ENCODE measurements at places on chromosomes 16 and 17.

DNA sequence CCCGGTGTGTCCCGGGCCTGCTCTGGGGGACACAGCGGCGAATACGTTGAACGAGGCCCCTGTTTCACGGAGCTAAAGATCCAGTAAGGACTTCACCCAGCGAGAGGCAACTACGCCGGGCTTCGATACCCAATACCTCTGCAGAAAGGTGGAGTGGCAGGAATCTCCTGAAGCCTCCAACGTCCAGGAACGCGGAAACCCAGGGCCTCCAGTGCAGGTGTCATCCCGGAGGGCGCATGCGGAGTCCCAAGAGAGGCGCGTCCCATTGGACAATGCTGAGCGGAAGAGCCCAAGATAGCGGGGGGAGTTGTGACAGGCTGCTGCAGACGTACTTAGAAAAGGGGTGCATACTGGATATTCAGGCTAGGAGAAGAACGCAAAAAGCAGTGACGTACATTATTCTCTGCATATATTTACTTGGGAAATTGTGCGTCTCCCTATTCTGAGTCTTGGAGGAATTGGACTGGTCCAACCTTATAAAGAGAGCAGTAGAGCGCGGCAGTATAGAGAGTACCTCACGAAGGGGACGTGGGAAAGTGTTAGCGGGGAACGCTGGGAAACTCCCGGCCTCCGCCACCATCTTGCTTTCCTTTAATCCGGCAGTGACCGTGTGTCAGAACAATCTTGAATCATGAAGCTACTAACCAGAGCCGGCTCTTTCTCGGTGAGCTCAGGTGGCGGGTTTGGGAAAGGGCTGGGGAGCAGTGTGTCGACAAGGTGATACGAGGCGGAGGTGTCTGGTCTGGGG is at the start of gene UQCRC2:
Gene UQCRC2, plus strand, starts transcription at position 569 of the 748 bp plus-strand sequence. Its CDS starts 63 bp downstream, at position 632.
- DNase-seq, result peak; percentile 83

DNA sequence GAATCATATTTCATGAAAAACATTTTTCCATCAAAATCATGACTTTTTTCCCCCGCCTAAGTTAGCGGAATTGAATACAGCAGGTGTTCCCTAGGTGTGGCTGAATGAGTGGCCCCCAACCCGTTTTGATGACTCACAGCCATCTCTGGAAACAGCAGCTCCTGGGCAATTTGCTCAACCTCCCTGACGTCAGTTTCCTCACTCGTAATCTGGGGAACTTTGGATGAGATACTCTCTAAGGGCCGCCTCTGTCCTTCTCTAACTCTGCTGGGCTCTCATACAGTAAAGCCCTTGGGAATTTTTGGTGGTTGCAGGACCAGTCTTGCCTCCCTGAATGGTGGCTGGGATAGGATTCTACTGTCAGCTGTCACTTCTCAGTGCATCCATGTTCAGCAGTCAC is 11.6 kb upstream of the NTN1 start:
- DNase-seq, result no peak

- DNase-seq, result no peak
Observed at GRCh38 chr17:66430846-66431795, 128.7 kb downstream of the PRKCA start.

GRCh38 chr16:48049847-48050246 is 105.9 kb downstream of the ABCC12 start:
- DNase-seq, result no peak

- DNase-seq, result no peak
Observed at GRCh38 chr16:7321661-7322060, 11.0 kb upstream of the RBFOX1 start.

DNA sequence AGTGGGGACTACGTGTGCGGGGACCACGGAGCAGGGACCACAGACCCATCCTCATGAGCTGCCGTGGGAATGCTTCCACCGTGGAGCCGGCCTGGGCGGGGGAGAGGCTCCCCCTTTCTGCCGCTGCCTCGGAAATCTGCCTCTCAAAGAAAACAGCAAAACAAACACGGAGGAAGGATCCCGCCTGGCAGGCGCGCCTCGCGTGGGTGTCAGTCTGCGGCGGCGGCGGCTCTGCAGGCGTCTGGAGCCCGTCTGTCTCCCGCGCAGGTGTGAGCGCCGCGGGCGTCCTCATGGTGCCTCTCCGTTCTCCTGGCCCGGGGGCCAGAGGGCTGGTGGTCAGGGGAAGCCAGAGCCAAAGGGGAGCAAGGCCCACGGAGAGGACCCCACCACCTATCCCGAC is 27.5 kb downstream of the GSE1 start:
- no peak for DNase-seq

DNA sequence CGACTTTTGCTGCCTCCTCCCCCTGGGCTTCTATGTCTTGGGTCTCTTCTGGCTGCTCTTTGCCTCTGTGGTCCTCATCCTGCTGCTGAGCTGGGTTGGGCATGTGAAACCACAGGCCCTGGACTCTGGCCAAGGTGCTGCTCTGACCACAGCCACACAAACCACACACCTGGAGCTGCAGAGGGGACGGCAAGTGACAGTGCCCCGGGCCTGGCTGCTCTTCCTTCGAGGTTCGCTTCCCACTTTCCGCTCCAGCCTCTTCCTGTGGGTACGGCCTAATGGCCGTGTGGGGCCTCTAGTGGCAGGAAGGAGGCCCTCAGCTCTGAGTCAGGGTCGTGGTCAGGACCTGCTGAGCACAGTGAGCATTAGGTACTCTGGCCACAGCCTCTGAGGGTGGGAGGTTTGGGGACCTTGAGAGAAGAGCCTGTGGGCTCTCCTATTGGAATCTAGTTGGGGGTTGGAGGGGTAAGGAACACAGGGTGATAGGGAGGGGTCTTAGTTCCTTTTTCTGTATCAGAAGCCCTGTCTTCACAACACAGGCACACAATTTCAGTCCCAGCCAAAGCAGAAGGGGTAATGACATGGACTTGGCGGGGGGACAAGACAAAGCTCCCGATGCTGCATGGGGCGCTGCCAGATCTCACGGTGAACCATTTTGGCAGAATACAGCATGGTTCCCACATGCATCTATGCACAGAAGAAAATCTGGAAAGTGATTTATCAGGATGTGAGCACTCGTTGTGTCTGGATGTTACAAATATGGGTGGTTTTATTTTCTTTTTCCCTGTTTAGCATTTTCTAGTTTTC is 2.3 kb downstream of the GP1BA start:
- DNase-seq, result no peak

DNA sequence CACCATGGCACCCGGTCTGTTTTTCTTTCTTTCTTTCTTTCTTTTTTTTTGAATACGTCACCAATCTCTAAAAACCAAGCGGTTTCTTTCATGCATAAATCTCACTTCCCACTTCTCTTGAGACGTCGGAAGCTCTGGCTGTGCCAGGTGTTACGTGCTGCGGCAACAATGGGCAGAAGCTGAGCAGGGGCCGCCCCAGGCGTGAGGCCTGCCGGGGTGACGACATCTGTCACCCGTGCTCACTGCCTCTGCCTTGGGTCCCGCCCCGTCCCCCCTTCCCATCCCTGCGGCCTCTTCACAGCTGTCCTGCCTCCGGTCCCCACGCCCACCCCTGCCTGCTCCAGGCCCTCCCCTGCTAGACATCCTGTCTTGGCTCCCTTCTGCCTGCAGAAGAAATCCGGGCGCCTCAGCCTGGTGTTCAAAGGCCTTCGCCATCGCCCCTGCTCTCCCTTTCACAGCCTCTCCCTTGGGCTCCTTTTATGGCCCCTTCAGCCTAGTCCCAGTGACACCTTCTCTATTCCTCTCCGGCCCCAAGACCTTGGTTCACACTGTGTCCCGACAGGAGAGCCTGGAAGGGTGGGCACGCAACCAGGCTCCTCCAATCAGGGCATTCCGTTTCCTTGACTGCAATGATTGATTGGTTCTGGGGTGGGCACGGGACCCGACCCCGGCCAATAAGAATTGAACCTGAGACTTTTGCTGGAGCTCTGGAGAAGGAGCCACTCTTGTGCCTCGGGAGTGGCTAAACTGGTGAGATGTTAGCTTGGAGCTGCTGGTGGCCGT is 4.8 kb downstream of the P2RX1 start:
- DNase-seq, result peak; percentile 56

GRCh38 chr17:50033316-50033715 is 22.6 kb upstream of the ITGA3 start:
- DNase-seq, result no peak

GRCh38 chr16:23058576-23058975 is 90.7 kb downstream of the USP31 start:
- no peak for DNase-seq

- DNase-seq, result no peak
Observed at GRCh38 chr16:86542756-86543750, 12.0 kb downstream of the MTHFSD start.

DNA sequence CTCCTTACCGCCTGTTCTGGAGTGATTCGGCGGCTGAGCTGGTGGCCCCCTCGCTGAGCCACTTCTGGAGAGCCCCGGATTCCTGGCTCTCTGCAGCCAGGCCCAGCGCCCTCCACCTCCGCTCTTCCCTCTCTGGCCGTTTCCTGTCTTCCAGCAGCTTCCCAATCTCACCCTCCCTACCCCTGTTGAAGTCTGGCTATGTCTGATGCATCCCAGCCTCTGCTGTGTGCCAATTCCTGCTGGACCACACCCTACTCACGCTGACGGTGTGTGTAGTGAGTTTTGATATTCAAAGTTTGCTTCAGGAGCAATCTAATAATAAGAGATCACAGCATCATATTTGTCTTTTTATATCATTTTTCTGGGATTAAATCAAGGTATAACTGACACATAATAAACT is 9.4 kb downstream of the CD300LD start:
- DNase-seq, result no peak

GRCh38 chr16:84175350-84176081 is 11.3 kb downstream of the TAF1C start:
- peak; percentile 39 for DNase-seq

GRCh38 chr16:27531186-27531585 is 18.5 kb downstream of the GTF3C1 start:
- no peak for DNase-seq

GRCh38 chr17:66661411-66662256 is 173.3 kb upstream of the CACNG5 start:
- no peak for DNase-seq

- no peak for DNase-seq
Observed at GRCh38 chr17:79842136-79842655, 3.0 kb upstream of the CBX4 start.

- DNase-seq, result no peak
Observed at GRCh38 chr17:80247561-80247960, 13.1 kb upstream of the RNF213 start.

GRCh38 chr16:47018223-47018891 is 44.9 kb upstream of the DNAJA2 start:
- DNase-seq, result peak; percentile 15

DNA sequence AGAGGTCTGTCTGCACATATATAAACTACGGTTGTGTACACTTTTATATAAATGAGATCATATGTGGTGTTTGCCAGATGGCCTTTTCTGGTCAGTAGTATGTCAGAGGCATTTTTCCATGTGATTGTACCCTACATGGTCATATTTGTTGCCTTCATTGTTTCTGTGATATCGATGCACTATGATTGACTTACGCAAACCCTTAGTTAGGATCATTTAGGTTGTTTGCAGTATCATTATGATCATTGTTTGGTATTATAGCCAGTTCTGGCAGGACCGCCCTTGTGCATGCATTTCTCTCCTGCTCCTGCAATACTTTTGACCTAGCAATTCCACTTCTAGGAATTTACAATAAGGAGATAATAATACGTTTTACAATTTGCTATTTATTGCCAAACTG is 169.1 kb downstream of the MSI2 start:
- no peak for DNase-seq

DNA sequence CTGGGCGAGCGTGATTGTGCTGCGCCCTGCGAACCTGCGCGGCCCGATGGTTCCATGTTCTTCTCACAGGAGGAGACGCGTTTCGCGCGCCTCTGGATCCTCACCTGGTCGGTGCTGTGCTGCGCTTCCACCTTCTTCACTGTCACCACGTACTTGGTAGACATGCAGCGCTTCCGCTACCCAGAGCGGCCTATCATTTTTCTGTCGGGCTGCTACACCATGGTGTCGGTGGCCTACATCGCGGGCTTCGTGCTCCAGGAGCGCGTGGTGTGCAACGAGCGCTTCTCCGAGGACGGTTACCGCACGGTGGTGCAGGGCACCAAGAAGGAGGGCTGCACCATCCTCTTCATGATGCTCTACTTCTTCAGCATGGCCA is 1.0 kb downstream of the FZD2 start:
- no peak for DNase-seq

GRCh38 chr16:69118994-69119393 is 13.4 kb downstream of the CHTF8 start:
- no peak for DNase-seq

GRCh38 chr17:61248399-61248798 is 151.2 kb upstream of the TBX2 start:
- DNase-seq, result no peak

- no peak for DNase-seq
Observed at GRCh38 chr16:48555597-48556242, 54.3 kb downstream of the N4BP1 start.

DNA sequence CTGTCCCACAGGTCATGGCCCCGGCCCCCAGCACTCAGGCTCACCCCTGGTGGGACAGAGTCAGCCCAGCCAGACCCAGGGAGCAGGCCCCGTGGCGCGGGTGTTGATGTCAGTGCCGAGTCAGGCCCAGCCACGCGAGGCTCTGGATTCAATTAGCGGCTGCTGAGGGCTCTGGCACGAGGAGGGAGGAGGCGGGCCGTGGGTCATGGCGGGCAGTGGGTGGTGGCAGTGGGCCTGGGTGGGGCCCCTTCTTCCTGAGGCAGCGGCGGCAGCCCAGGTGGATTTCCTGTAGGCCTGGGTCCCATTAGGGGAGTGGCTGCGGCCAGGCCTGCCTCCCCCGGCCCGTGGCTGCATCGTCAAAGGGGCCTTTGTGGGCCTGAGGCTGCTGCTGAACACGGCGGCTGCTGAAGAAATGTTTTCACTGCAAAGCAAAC is 12.9 kb downstream of the VASN start:
- DNase-seq, result no peak

DNA sequence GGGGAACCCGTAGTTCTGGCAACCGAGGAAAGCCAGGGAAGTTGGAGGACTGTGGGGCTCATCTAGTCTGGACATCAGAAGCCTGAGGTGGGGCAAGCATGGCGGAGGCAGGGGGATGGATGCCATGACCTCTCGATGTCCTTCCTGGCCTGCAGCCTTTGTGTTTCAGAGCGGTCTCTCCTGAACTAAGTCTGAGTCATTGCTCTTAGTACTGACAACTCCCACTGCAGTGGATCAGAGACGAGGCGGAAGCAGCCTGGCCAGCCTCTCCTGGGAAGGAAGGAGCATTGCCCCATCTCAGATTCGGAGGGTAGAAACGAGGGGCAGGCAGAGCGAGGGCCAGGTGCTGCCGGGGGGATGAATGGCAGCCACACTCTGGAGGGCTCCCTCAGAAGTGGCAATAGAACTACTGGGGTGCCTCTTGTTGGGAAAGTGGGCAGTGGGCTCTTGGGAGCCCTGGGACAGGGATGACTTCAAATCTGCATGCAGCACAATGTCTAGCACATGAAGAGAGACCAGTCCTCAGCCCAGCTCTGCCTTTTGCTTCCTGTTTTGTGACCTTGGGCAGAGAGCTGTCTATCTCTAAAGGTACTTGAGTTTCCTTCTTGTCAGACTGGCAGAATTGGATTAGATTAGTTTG is 3.6 kb upstream of the STAC2 start:
- no peak for DNase-seq

GRCh38 chr16:57341441-57342303 is 16.9 kb upstream of the CCL22 start:
- DNase-seq, result no peak

GRCh38 chr17:46162866-46163265 is 30.4 kb downstream of the KANSL1 start:
- DNase-seq, result no peak

- no peak for DNase-seq
Observed at GRCh38 chr17:16287563-16288027, 65.7 kb downstream of the CENPV start.
